ENCODE measurements at places on chromosomes 4 and X.
A peak's percentile ranks its signal among the peaks of the same experiment; 100 is the strongest.

GRCh38 chr4:73650250-73650649 lies 30.0 kb upstream of the RASSF6 start:
- no peak for DNase-seq

DNA sequence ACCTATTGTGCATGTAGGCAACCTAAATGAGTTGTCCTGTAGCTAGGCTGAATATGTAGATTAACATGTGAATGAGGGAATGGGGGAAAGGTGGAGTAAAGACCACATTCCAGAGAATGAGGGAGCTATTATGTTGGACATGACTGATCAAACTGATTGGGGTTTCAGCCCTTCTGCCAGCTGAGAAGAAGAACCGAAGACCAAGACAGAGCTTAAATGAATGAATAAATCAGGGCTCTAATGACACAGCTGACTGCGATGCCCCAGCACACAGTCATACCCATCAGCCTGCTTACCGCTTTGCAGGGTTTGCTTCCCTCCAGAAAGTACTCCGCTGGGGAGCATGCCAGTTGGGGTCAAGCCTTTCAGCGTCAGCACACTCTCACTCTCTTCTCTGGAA lies 315.4 kb downstream of the PPP3CA start:
- DNase-seq: no peak

DNA sequence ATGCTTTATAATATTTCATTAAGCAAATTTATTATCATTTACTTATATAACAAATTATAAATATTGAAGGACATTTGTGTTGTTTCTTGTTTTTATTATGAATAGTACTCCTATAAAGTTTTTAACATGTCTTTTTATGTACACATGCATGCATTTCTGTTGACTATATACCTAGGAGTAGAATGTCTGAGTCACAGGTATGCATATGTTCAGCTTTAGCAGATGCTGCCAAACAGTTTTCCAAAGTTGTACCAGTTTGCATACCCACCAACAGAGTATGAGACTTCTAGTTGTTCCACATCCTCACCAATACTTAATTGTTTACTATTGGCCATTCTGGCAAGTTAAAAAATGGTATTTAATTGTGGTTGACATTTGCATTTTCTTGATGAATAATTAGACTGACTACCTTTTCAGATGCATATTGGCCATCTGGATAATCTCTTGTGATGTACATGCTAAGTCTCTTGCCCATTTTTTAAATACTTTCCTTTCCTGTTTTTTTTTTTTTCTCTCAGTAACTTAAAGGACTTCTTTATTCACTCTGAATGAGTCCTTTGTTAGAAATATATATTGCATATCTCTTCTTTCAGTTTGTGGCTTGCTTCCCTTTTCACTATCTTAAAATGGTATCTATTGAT lies 132.2 kb upstream of the TRIM2 start:
- DNase-seq: no peak

GRCh38 chr4:6200011-6200921 lies at the start of gene JAKMIP1:
Gene JAKMIP1 (minus strand): TSS chr4:6200549. CDS start chr4:6112850, 87,699 bp downstream.
- DNase-seq: peak; percentile 63

DNA sequence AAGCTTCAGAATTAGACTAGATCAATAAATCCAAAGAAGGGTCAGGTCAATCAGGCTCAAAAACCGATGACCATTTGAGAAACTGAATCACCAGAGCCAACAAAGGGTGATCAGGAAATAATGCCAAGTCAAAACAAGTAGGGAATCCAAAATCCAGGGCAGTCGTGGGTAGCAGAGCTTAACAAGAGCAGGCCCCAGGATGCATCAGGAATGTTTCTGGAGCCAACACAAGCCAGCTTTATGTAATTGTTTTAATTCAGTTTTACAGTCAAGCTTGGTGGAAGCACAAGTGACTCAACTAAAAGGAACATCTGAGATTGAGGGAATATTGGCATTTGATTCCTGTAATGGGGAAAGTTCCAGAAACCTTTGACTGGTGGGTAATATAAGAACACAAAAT lies 237.9 kb upstream of the EDA2R start:
- DNase-seq: peak; percentile 1

DNA sequence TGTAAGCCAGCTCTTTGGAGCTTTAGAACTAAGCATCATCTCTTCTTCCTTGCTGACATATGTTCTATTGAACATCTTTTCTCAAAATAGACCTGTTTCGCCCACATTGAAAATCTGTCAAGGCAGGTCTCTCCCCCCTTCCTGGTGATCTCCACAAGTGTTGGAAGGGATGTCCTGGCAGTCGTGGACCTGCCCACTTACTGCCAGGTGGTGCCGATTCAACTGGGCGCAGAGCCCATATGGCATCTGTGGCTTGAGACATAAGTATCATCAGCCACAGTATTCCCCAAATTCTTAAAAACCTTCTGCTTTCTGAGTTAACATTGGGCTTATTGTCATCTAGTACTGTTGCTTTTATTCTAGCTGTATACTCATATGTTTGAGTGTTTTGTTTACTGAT lies 969.3 kb upstream of the FTHL17 start:
- no peak for DNase-seq

Data from MG63 (cell line).